ENCODE measurements at places on chromosomes 4 and X.

DNA sequence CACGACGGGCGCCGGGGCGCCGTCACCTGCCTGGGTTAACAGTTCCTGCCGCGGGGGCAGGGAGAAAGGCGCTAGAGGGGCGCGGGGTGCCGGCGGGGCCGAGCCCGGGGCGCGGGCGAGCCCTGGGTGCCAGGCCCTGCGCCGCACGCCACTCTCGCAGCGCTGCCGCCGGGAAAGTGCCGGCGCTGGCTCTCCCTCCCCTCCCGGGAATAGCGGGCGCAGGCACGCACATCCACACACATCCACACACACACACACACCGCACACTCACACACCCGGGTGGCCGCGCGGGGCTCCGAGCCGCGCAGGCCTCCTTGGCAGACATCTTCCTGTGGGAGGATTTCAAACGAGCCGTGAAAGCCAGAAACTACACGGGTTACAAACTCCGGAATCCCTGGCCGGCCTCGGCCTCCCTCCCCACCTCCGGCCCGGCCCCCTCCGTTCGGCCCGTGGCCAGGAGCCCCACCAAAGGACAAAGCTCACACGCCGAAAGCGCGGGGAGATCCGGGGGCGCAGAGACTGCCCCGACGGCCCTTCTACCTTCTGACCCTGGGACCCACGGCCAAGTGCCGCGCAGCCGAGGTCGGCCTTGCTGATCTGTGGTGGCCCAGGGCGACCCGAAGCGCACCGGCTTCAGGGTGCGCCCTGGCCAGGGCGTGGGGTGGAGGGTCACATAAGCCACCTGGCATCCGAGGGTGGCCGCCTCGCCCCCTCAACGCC lies 92.3 kb downstream of the BCOR start:
- no peak for DNase-seq

DNA sequence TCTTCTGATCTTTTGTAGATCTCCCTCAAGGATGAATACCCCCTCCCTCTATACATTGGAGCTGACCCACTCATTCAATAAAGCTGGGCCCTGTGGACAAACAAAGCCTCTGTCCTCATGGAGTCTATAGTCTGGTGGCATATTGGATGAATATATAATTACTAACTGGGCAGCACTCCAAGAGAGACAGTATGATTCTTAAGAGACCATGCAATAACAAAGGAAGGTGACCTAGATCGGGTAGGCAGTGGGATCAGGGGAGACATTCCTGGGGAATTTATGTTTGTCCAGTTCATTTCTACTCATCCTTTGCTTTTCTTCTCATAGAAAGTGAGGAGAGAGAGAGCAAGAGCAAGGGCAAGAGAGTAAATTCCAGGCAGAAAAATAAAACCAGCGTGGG lies 23.5 kb upstream of the CXCL13 start:
- no peak for DNase-seq

DNA sequence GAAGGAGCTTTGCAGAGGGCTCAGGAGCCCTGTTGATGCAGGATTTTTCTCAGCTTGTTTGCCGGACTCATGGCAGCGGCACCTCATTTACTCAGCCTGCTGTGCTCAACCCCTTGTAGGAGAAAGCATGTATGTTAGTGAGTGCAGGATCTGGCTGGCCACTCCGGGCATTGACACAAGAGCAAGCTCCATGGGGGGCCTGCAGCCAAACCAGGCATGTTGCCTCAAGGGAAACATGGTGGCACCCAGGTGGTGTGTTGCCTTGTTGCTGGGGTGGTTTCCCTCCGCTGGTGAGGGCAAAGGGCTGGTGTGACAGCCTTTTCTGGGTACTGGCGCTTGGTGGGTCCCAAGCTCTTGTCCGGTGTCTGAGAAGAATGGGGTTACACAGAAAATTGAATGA lies 189.3 kb upstream of the ANXA3 start:
- no peak for DNase-seq

DNA sequence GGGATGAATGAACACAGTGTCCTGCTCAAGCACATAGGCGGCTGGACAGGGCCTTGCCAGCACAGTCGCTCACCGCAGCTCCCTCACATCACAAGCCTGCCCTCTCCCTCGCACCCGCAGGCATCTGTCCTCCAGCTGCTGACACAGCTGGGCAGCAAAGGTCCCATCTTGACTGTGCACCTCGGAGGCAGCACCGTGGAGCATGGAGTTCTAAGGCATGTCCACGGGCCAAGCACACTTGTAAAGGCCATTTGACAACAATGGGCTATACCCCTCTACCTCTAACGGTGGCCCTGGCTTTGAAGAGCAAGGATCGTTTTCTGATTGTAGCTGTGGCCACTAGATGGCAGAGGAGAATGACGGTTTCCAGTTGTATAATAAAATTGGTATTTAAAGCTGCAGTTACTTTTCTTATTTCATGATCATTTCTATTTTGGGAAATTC lies 53.8 kb downstream of the APLN start:
- DNase-seq, result peak; percentile 4

GRCh38 chr4:87823200-87823599 lies 9.6 kb upstream of the MEPE start:
- DNase-seq, result no peak

DNA sequence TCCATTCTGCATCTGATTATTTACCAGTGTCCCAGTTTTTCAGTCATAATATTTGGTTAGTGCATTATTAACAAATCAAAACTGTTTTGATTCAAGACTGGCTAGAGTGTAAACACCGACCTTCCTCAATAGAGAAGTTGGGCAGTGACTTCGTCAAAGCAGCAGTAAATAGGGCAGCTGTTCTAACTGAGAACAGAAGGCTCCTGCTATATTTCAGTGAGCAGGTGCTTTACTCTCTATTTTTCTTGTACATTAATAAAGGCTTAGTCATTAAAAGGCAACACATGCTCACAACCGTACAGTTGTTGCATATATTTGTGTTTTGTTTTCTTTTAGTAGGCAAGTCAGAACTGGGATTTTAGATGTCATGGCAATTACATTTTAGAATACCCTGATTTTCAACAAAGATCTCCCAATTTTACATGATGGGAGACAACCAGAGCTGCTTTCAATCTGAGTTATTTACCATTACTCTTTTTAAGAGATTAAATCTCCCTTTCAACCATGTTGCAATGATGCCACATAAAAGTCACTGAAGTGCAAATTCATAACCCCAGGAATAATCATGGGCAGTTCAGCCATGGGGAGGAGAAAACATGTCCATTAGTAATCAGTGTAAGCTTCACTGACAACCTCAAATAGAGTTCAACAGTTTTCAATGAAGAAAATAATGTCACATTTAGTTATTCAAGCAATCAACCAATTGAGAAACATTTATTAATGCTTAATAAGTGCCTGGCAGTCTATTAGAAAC lies 233.3 kb downstream of the NDST4 start:
- no peak for DNase-seq

All from NCI-H2107 (cell line).